Progenitor cell of endocrine pancreas (in vitro differentiated cells): ENCODE measurements at places on chromosomes 5 and 9. TPM values are rescaled to one million over a fixed set of nuclear protein-coding genes. Genes with fewer than 3 reads are reported as not detected.

The DDX4 gene
- total RNA-seq: not detected in 2 replicates

The C9orf153 gene
- total RNA-seq: 0.69 TPM in 1 of 2 replicates, not detected in the other

The CNTNAP3B gene
- total RNA-seq: 7.0 and 7.4 TPM in 2 replicates

DNA sequence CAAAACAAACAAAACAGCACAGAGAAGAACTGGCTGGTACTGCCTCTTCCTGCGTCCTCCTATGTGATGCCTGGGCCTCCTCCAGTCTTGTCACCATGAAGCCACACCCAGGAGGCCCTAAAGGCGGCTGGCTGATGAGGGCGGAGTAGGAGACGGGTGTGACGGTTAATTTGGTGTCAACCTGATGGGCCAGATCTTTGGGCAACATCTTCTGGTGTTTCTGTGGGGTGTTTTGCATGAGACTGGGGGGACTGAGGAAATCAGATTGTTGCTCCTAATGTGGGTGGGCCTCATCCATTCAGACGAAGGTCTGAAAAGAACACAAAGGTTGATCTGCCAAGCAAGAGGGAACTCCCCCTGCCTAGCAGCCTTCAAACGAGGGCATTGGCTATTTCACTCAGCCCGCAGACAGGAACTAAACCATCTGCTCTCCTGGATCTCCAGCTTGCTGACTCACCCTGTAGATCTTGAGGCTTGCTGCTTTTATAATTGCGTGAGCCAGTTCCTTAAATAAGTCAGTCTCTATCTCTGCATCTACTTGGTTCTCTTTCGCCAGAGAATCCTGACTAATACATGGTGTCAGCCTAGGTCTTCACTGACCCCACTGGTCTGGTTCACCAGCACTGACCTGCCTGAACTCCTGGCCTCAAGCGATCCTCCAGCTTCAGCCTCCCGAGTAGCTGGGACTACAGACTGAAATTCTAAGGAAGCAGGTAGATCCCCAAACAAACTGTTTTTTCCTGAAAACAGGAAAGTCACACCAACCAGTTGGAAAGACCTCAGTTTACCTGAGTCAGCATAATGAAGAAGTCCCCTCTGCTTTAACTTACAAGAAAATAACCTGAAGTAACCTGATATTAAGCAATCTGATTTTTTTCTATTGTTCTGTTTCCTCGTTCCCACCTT is 12.8 kb upstream of the ZFP62 start:
- DNase-seq: no peak

DNA sequence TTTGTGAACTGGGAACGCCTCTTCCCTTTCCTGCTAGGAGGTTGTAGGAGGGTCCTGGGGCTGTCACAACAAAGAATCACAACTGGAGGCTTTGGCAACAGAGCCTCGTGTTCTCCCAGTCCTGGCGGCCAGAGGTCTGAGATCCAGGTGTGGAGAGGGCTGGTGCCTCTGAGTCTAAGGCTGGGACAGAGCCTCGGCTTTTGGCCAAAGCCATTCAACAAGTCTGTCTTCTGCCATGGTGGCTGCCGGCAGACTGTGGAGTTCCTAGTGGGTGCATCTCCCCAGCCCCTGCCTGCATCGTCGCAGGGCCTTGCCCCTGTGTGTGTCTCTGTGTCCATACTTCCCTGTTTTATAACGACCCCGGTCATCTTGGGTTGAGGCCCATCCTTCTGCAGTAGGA is 9.5 kb upstream of the IRX4 start:
- DNase-seq: no peak

GRCh38 chr9:136771907-136772415 is 7.6 kb upstream of the LCN15 start:
- DNase-seq: no peak

- no peak for DNase-seq
Observed at GRCh38 chr9:89664896-89665329, 60.1 kb downstream of the GADD45G start.

- DNase-seq: no peak
Observed at GRCh38 chr9:111604054-111604615, 4.7 kb upstream of the PTGR1 start.

DNA sequence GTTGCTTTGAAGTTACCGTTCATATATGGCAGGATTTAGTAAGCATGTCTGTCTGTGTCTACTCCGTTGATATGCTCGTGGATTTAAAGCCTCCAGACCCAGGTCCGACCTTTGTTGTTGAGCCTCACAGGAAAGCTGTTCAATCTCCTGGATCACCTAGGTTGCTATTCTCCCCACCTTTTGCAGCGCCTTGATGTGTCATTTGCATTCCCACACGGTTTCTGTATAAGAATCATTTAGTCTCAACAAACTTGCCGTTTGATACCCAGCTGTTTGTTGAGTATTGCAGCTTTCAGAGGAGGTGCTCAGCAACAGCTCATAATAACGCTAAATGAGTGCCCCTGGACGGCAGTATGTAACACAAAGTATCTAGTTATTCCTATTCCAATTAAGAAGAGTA is 1.2 kb upstream of the ADGRV1 start:
- no peak for DNase-seq

- no peak for DNase-seq
Observed at GRCh38 chr9:127931092-127931881, 710 bp upstream of the PIP5KL1 start.

DNA sequence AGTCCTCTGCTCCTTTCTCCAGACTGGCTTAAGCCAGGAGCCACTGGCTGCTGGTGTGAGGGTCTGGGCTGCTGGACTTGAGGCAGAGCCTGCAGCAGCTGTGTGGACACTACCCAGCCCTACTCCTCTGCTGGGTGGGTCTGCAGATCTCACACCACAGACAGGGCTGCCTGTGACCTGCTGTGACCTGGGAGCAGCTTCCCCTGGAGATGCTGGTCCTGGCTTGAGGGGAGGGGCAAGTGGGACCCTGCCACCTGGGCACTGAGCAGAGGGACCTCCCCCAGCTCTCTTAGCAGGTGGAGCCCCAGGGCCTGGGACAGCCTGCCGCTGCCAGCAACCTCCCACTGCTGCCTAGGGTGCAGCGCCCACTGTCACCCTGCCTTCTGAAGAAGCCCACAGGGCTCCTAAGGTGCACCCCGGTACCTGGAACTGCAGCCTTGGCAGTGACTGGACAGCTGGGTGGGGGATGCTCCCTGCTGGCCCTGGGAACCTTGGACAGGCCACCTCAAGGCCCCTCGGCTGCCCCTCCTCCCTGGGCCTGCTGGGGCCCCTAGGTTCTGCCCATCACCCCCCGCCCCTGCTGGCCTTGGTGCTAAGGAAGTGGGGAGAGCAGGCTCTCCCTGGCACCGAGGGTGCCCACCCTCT is 9.1 kb downstream of the CACFD1 start:
- no peak for DNase-seq

DNA sequence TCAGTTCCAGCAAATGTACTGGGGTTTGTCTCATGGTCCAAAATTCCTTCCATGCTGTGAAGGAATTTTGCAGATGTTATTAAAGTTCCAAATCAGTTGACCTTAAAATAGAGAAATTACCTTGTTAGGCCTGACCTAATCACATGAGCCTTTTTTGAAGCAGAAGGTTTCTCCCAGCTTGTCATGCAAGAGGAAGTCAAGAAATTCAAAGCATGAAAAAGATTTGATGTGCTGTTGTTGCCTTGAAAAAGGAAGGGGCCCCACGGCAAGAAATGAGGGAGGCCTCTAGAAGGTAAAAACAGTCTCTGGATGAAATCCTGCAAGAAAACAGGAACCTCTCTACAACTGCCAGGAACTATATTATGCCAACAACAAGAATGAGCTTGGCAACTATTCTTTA is 24.2 kb upstream of the HAPLN1 start:
- no peak for DNase-seq

DNA sequence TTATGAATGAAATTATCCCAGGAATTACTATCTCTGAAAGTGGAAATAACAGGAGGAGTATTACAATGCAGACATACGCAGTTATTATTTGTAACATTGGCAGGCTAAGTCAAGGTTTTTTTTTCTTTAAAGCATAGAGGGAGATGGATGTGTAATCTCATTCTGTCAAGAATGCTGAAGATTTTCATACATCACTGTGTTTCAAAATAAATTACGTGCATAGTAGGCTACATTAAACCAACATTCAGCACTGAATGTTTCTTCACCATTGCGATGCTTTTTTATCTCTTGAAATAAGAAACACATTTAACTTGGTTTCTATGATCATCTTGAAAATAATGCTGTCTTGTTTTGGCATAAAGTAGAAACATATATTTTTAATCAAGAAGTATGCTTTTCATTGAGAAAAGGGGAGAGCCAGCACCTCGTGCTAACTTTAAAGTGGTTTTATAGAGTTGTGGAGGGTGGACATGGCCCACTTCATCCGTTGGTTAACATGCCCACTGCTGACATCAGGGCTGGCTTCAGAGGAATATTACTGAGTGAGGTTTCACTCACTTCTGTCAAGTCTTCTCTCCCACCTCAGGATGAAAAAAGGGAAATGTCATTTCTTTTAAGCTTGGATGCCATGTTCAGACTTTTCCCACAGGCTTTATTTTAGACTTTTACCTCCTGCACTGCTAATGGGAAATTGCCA is 203.6 kb upstream of the MEF2C start:
- DNase-seq: no peak

- no peak for DNase-seq
Observed at GRCh38 chr9:107989099-107989498, 499.5 kb upstream of the KLF4 start.

GRCh38 chr5:9500193-9500592 is 45.7 kb downstream of the SEMA5A start:
- no peak for DNase-seq
